ENCODE measurements at places on chromosomes 4 and X. TPM values are rescaled to one million over a fixed set of nuclear protein-coding genes. Genes with fewer than 3 reads are reported as not detected.

The NAT8L gene
- 0.02 TPM for polyA plus RNA-seq

The ELF2 gene
- 13.6 TPM for polyA plus RNA-seq

The UPF3B gene
- polyA plus RNA-seq: 7.9 TPM

The RASGEF1B gene
- 7.4 TPM for polyA plus RNA-seq

The NDP gene
- polyA plus RNA-seq: 0.01 TPM

The SORBS2 gene
- 33.4 TPM for polyA plus RNA-seq

The TRAM1L1 gene
- polyA plus RNA-seq: 0.37 TPM

The FHDC1 gene
- 4.7 TPM for polyA plus RNA-seq

The TMPRSS11D gene
- polyA plus RNA-seq: 178 TPM

The CYLC1 gene
- not detected for polyA plus RNA-seq

The SOX3 gene
- not detected for polyA plus RNA-seq

The RTL5 gene
- polyA plus RNA-seq: 0.92 TPM

The CTAG1A gene
- polyA plus RNA-seq: not detected

The SPINK2 gene
- polyA plus RNA-seq: 0.41 TPM

The RASL11B gene
- 0.39 TPM for polyA plus RNA-seq

The MSL3 gene
- polyA plus RNA-seq: 14.5 TPM

The SSX2B gene
- not detected for polyA plus RNA-seq

All from esophagus (tissue), 2 donors.